Omental fat pad (tissue), 4 donors: ENCODE measurements at places on chromosomes 2 and 18.

GRCh38 chr2:61857224-61857623 lies 3.4 kb upstream of the FAM161A start:
- DNase-seq, result no peak

- DNase-seq, result no peak
These were observed 53.1 kb downstream of the PMS1 start for GRCh38 chr2:189837326-189837725.

- no peak for DNase-seq
These were observed 533.6 kb upstream of the FSHR start for GRCh38 chr2:49687918-49688317.

GRCh38 chr2:230602562-230603230 lies 109.9 kb upstream of the CAB39 start:
- DNase-seq, result no peak

- no peak for DNase-seq
These were observed 23.8 kb downstream of the SERTAD2 start for GRCh38 chr2:64629875-64630274.

DNA sequence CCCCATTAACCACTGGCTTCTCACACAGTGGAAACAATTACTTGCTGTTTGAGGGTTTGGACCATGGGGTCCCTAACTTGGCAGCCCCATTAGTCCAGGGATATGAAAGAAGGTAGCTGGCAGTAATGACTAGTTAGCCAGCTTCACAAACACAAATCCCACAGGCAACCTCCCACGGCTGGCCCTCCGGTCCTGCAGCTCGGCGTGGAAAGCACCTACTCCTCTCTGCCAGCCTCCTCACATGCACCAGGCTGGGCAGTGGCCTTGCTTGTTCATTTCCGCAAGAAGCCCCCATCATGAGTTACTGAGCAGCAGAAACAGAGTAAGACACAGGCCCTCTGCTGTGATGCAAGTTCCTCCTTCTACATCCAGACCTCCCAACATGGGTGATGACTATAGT lies 13.7 kb downstream of the C1QL2 start:
- no peak for DNase-seq

DNA sequence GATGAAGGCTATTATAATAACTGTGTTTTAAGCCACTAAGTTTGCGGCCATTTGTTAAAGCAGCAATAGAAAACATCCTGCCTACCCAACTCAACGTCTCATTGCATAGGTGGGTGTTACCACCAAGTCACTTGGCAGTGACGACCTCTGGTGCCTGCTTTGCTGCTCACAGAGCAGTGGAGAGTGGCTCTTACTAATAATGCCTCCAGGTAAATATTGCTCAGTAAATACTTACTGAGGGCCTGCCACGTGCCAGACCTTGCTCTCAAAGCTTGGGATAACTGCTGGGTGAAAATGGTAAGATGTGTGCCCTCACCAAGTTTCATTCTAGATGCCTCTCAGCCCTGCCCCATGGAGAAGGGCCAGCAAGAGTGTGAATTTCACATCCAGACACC lies 27.7 kb downstream of the ITGA6 start:
- DNase-seq, result no peak

GRCh38 chr2:240655931-240656886 lies 26.5 kb downstream of the AQP12B start:
- DNase-seq, result no peak

GRCh38 chr2:85768713-85769112 lies 14.9 kb downstream of the ATOH8 start:
- DNase-seq, result no peak
